ENCODE measurements at places on chromosomes 6 and 20. TPM values are rescaled to one million over a fixed set of nuclear protein-coding genes. Genes with fewer than 3 reads are reported as not detected.

The RNF144B gene
- total RNA-seq, result 33.9 TPM

The MMUT gene
- total RNA-seq, result 31.5 TPM

The PRICKLE4 gene
- total RNA-seq, result 13.1 TPM

The ATP9A gene
- total RNA-seq, result 49.5 TPM

DNA sequence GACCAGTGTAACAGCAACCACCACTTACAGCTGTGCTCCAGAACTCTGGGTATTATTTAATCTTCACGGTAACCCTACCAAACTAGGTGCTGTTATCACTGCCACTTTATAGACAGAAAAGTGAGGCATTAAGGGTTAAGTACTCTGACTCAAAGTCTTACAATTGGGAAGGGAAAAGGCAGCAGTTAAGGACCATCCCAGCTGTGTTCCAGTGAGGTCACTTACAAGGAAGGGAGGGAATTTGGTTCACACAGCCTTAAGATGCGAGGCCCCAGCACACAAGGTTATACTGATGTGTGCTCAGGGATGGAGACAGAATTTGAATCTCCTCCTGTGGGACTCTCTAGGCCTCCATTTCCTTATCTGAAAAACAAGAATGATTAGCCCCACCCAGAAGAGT lies 46.7 kb downstream of the TRERF1 start:
- DNase-seq, result no peak

DNA sequence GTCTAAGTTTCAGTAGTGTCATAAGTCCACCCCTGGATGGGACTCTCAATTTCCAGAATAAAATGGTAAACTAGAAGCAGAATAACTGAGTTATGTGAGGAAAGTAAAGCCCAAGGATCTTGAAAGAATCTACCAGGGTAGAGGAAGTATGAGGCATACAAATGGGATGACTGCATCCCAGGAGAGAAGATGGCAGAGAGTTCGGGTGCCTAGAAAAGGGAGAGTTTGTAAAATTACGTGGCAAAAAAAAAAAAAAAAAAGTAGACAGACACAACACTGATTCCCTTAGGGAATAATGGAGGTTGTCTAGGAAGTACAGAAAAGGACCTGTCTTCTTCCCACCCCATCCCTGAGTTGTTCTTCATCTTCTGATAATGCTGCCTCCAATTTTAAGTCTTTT lies 3.4 kb downstream of the GABBR1 start:
- no peak for DNase-seq

Data from mucosa of gallbladder (tissue), 1 donor.